Gastroesophageal sphincter (tissue), 4 donors: ENCODE measurements at places on chromosomes 16 and 17.
A peak's percentile ranks its signal among the peaks of the same experiment; 100 is the strongest.

DNA sequence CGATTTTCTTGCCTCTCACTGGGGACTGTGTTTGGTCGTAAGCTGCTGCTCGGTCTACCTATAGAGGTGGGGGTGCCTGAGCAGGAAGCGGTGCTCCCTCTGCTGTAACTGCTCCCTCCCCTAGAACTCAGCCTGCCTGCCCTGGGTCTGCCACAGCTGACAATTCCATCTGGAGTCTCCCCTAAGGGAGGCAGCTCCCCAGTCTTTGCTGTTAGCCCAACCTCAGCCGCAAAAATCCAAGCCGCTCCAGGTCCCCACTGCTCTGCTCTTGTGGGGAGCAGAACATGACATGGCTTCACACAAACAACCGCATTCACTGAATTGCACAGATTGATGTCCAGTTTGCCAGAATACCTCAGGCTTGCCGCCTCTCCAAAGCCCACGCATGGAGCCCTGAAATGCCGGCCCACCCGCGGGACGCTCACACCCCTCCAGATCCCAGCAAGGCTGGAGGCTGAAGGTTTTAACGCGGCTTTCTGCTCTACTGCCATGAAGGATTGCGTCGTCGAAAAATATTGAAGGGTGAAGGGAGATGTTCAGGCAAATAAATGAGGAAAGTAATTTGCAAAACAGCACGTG, 221.5 kb upstream of the FOXF1 start:
- no peak for ATAC-seq

- no peak for ATAC-seq
These were observed 7.9 kb downstream of the P2RX5 start for GRCh38 chr17:3688027-3688553.

DNA sequence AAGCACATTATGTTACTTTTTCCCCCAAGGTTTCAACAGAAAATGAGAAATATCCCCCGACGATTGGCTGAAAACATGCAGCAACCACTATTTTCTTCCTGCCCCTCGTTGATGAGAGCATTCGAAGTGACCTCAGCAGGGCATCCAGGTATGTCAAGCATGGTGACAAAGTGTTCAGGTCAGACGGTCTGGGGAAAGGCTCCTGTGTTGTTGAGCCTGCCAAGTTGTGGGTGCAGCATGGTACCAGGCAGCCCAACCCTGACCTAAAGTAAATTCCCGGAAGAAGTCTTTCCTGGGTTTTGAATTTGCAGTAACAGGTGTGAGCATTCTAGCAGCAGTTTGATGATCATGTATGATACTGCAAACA, 51.7 kb upstream of the SEC14L1 start:
- no peak for ATAC-seq

- ATAC-seq, result no peak
These were observed 55.1 kb downstream of the ATP2C2 start for GRCh38 chr16:84423416-84423837.

DNA sequence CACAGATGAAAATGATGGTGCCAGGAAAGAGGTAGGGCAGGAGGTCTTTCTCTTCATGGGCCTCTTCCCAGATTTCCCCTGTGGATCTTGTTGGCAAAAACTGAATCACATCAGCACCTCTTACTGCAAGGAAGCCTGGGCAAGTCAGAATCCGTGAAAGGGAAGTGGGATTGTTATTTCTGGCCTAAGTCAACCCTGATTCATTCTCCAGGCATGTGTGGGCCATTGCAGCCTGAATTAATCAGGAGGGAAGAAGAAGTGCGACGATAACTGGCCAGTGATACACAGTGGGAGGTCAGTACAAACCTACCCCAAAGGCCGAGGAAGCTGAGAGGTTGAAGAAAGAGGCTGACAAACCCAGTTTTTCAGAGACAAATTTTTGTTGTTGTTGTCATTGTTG, 17.9 kb upstream of the NSMCE1 start:
- peak; percentile 35 for ATAC-seq

DNA sequence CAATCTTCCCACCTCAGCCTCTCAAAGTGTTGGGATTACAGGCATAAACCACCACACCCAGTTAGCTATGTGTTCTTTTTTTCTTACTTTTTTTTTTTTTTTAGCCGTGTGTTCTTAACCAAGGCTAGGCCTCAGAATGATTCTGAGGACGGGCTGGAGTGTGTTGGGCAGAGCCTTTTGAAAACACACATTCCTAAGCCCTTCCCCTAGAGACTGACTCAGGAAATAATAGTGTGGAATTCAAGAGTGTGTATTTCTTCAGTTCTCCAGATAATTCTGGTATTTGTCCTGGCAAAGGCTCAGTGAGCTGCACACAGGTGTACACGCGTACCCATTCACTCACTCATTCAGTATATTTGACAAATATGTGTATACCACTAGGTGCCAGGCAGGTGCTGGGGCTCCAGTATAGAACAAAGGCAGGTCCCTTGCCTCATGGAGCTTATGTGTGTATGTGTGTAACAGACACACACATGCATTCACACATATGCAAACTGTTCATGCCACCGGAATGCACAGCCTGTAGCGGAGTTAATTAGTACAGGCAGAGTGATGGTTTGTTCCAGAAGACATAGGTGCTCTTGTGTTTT, 19.4 kb upstream of the NFATC3 start:
- ATAC-seq, result peak; percentile 58

- peak; percentile 39 for ATAC-seq
These were observed 128.7 kb downstream of the PRKCA start for GRCh38 chr17:66430846-66431795.

DNA sequence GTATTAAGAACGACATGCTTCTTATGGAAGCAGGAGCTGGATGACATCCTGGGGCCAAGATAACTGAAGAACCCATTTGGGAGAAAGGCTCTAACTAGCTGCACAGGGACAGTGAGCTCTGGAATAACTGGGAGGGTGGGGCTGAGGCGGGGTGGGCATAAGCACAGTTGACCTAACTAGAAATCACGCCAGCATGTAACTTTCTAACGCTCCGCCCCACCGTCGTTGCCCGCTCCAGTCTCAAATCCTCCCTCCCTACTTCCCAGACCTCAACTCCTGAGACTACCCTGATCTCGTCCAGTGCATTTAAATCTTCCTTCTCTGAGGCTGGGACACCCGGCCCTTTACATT, 436 bp downstream of the PHB1 start:
- ATAC-seq, result no peak

DNA sequence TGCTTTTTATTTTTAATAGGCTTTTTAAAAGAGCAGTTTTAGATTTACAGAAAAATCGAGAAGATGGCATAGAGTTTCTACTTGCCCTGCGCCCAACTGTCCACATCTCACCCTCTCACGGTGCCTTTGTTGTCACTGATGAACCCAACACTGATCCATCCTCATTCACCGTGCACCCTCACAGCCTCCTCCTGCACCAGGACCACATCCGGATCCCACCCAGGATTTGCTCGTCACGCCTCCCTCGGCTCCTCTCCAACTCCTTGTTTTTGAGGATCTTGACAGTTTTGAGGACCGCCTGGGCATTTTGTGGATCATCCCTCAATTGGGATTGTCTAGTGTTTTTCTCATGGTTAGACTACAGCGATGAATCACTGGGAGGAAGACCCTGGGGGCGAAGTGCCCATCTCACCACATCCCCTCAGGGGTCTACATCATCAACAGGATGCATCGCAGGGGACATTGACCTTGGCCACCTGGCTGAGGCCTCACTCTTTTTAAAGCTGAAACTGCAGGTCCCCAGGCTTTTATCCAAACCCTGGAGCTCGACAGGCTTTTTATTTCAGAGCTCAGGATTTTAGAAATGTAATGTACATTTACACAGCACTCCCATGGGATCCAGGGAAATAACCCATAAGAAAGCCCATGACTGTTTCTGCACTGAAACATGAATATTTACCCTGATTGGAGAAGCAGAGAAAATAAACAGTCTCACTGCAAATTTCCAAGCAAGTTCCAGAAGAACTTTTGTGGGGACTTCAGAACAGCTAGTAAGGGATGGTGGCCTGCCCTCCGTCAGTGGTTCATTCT, 71.8 kb upstream of the ZNF469 start:
- no peak for ATAC-seq

DNA sequence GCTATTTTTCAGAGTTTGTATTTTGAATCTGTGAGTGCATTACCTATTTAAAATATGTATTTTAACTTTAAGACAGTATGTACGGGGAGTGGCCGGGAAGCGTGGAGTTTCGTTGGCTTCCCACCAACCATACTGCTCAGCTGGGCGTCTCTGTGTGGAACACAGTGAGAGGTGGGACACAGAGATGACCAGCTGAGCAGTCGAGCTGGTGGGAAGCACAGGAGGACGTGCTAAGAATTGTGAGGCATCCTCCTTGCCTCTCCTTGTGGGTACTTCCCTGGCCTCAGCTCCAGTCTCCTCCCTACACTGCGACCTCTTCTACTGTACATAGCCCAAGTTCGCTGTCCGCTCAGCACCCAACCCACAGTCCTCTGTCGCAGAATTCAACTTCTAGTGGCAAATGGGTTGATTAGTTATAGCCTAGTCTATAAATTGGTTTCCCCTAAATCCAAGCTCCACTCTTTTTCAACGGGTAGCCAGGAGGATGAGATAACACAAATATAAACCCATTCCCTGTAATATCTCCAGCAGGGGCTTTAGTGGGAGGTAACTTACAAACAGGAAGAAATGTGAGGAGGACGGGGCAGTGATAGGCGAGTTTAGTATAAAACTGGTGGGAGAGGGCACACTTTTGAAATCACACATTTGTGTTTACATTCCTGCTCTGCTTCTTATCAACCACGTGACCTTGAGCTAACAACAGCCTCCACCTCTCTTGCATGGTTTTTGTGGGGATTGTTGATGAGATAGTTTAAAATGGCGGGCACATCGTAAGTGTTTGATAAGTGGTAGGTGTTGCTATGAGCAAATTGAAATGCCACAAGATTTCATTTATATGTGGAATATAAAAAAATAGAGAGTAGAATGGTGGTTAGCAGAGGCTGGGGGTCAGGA, 211.9 kb upstream of the HS3ST3A1 start:
- no peak for ATAC-seq

- ATAC-seq, result no peak
These were observed 94.7 kb downstream of the MGAT5B start for GRCh38 chr17:76962858-76963257.

GRCh38 chr17:36901506-36901905, 35.8 kb upstream of the LHX1 start:
- no peak for ATAC-seq

DNA sequence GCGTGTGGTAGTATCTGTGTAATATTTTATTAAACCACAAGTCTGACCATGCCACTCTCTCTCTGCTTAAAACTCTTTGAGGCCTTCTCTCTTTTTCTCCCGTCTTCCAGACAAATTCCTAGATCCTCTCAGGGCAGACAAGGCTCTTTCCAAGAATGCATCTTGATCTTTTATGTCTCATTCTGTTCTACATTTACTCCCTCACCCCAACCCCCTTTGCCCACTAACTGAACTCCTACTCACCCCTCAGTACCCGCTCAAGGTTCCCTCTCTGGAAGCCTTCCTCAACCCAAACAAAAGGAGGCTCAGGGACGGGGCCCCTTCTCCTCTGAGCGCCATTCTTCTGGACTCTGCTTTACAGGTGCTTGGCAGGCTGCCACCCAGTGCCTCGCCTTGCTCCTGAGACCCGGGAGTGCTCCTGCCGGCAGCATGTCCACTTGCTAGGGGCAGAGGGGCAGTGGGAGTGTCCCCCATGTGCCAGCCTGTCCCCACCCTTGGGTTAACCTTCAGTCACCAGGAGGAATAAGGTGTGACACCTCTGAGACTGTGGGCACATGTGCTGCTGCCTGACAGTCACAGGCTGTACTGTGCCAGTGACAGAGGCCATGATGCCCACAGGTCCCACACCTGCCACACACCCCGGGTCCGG, 9.2 kb downstream of the SLC13A2 start:
- ATAC-seq, result no peak
